Amygdala (tissue), 56 donors: ENCODE measurements at places on chromosomes 3 and 15.

GRCh38 chr3:56621681-56622080 lies 61.4 kb downstream of the TASOR start:
- no peak for DNase-seq

- no peak for DNase-seq
Measured at GRCh38 chr3:155737844-155738460, 6.9 kb downstream of the PLCH1 start.

- no peak for DNase-seq
Measured at GRCh38 chr3:33071946-33072345, 25.0 kb downstream of the GLB1 start.

DNA sequence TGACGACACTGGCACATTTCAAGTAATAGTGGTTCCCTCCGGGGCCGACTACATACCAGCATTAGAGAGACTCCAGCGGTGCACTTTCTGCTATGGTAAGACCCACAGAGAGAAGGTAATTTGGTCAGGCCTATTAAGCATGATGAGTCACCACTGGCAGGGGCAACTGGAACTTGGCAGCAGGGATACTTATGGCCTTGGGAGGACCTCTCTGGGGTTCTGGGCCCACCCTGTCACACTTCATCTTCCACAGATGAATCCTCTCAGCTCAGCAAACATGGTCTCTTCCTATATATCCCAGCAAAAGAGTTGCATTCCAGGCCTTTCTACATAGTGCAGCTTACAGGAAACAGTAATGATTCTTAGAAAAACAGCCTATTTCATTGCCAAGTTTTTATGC lies 88.0 kb downstream of the PIK3R4 start:
- no peak for DNase-seq

- DNase-seq, result no peak
Measured at GRCh38 chr3:19596408-19596807, 337.6 kb downstream of the EFHB start.

DNA sequence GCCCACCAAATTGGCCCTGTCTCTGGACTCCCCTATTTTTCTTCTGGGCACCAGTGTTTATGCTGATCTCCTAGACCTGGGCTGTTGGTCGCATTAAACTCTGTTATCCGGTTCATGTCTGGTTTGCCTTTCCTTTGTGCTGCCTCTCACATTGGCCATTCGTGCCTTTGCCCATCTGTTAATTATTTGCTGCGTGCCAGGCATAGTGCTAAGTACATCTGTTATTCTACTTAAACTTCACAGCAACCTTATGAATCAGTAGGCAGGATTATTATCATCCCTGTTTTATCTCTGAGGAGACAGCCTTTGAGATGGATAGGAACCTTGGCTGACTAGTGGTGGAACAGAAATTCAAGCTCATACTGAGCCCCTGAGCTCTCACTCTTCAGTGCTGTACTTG lies 76.0 kb downstream of the THSD4 start:
- DNase-seq, result no peak

DNA sequence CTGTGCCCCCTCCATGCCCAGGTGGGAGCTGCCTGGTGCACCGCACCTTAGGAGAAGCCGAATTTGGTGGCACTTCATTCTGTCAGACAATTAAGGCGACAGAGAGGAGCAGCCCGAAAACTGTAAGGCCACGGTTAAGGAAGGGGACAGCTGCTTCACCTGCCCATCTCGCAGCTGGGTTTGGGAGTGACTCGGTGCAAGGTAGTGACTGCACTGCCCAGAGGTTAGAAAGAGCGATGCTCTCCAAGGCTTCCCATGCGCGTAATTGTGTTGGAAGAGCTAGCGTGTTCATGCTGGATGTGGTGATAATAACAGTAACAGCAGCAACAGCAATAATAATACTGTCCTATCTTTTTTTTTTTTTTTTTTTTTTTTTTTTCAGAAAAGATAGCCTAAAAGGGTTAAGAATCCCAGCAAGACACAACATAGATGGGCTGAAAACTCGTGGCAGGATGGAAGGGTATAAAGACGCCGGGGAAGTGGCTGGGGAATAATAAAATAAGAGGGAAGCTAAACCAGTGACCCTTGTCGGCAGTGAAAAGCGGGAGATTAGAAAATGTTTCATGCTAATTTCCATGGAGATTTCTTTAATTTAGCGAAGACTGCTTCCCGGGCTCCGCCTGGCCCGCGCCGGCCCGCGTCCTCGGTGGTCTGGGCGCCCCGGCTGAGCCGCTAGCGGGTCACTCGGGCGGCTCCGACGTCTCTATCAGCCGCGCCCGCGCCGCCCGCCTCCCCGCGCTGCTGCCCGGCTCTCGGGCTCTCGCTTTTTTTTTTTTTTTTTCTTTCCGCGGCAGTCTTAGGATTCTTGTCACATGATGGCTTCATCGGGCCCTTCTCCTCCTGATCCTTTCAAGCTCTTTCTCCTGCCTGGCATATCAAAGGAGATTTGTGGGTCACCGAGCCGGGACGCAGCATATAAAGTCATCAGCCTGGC lies 617.1 kb downstream of the NR2F2 start:
- no peak for DNase-seq

- DNase-seq, result no peak
Measured at GRCh38 chr15:31298707-31299172, 27.9 kb upstream of the KLF13 start.

DNA sequence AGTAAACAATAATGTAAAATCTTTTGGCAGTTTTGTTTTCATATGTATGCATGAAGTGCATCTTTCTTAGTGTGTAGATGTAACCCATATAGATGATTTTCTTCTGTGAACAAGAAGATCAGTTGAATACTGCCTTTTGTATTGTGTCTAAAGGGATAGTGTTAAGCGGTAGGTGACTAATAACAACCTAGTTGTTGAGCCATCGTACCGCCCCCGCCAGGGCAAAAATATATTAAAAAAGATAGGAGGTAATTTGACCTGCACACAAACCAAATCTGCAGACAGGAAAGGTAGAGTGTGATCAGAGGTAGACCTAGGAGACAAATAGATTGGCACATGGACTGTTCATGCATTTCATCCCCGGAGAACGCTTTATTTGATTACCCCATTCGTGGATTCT lies 3.3 kb upstream of the GMNC start:
- no peak for DNase-seq

- no peak for DNase-seq
Measured at GRCh38 chr3:39261726-39262125, 18.1 kb downstream of the CX3CR1 start.

DNA sequence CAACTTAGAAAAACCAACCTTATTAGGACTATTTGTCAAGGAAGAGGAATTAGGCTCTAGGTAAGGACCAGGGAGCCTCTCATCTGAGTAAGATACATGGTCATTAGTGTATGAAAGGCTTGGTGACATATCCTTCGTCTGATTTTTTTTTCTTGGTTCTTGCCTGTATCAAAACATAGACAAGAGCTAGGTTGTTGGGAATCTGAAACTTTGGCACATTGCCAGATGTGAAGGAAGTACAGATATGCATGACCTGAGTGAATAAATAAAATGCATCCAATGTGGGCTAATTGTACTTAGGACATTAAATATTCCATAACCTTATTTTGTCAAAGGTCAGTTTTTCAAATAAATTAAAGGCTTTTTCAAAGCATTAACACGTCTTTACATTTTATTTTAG lies 151.8 kb downstream of the SYNPR start:
- no peak for DNase-seq
